ENCODE measurements at places on chromosomes 13 and 19. TPM values are rescaled to one million over a fixed set of nuclear protein-coding genes. Genes with fewer than 3 reads are reported as not detected.

RNF113B gene
- total RNA-seq = not detected

HIPK4 gene
- total RNA-seq = not detected

MBD3L3 gene
- not detected for total RNA-seq

ZNF208 gene
- total RNA-seq = not detected

PTH2 gene
- not detected for total RNA-seq

PLPP2 gene
- total RNA-seq = 0.80 TPM

TINCR gene
- 1.2 TPM for total RNA-seq

KL gene
- not detected for total RNA-seq

ALOX5AP gene
- 90.9 TPM for total RNA-seq

FBXO27 gene
- 9.6 TPM for total RNA-seq

CABP5 gene
- not detected for total RNA-seq

TMEM255B gene
- 6.8 TPM for total RNA-seq

ZNF814 gene
- total RNA-seq = 50.1 TPM

SYDE1 gene
- not detected for total RNA-seq

DIRAS1 gene
- total RNA-seq = not detected

FUT2 gene
- not detected for total RNA-seq

CYP4F8 gene
- not detected for total RNA-seq

NLRP4 gene
- 4.0 TPM for total RNA-seq

CRLF1 gene
- 1.3 TPM for total RNA-seq

MCF2L gene
- total RNA-seq = 12.8 TPM

ZNF790 gene
- 3.0 TPM for total RNA-seq

C1QTNF9B gene
- total RNA-seq = not detected

SWSAP1 gene
- total RNA-seq = 6.8 TPM

ZNF569 gene
- total RNA-seq = 12.2 TPM

WDR88 gene
- total RNA-seq = not detected

DKKL1 gene
- 0.79 TPM for total RNA-seq

MTUS2 gene
- total RNA-seq = 9.8 TPM

RHPN2 gene
- total RNA-seq = 6.4 TPM

METTL21C gene
- not detected for total RNA-seq

DAND5 gene
- 0.77 TPM for total RNA-seq

CCDC70 gene
- total RNA-seq = not detected

C2CD4C gene
- total RNA-seq = 0.44 TPM

NEK3 gene
- 32.2 TPM for total RNA-seq

ZBTB7A gene
- 31.2 TPM for total RNA-seq

LRRC8E gene
- total RNA-seq = not detected

AMH gene
- total RNA-seq = 45.7 TPM

OR10H1 gene
- total RNA-seq = not detected

CCDC194 gene
- total RNA-seq = 8.5 TPM

CEBPG gene
- 45.1 TPM for total RNA-seq

ZNF223 gene
- total RNA-seq = not detected

ZBTB32 gene
- not detected for total RNA-seq

ZNF541 gene
- not detected for total RNA-seq

PRX gene
- 4.9 TPM for total RNA-seq

APOC4 gene
- total RNA-seq = not detected
